ENCODE measurements at places on chromosomes 2 and 18. TPM values are rescaled to one million over a fixed set of nuclear protein-coding genes. Genes with fewer than 3 reads are reported as not detected.

AMER3 gene
- not detected for total RNA-seq

ALK gene
- not detected for total RNA-seq

COL6A3 gene
- total RNA-seq, result 1,547 TPM

G6PC2 gene
- not detected for total RNA-seq

GREB1L gene
- 0.36 TPM for total RNA-seq

DNAH6 gene
- total RNA-seq, result under 0.01 TPM

FSIP2 gene
- total RNA-seq, result not detected

XIRP2 gene
- total RNA-seq, result 0.18 TPM

ARHGEF33 gene
- total RNA-seq, result 0.32 TPM

LGALSL gene
- 15.0 TPM for total RNA-seq

MC2R gene
- total RNA-seq, result not detected

GAREM1 gene
- total RNA-seq, result 30.0 TPM

PID1 gene
- 20.6 TPM for total RNA-seq

CENPA gene
- total RNA-seq, result 1.6 TPM

TEX261 gene
- total RNA-seq, result 46.4 TPM

PMAIP1 gene
- 2.2 TPM for total RNA-seq

RGPD8 gene
- total RNA-seq, result 3.6 TPM

FRZB gene
- 0.49 TPM for total RNA-seq

NGEF gene
- total RNA-seq, result 0.32 TPM
